ENCODE measurements at places on chromosomes 1 and 21.

- no peak for DNase-seq
Measured at GRCh38 chr1:148264374-148265276, 112.5 kb upstream of the NBPF11 start.

DNA sequence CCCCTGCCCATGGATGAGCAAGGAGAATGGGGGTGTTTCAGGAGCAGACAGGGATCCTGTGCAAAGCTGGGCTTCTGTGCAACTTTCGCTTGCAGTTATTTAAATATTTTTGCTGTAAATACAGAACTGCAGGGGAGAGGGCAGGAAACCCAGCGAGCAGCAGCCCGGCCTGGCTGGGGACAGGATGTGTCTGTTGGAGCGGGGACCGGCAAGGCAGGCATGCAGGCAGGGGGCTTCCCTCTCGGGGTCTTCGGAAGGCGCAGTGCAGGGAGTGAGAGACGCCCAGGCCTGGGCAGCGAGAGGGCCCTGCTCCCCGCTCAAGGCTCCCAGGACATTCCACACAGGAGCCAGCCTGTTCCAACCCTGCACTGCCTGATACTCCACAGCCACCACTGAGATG is 1.7 kb upstream of the AIRE start:
- DNase-seq, result no peak

DNA sequence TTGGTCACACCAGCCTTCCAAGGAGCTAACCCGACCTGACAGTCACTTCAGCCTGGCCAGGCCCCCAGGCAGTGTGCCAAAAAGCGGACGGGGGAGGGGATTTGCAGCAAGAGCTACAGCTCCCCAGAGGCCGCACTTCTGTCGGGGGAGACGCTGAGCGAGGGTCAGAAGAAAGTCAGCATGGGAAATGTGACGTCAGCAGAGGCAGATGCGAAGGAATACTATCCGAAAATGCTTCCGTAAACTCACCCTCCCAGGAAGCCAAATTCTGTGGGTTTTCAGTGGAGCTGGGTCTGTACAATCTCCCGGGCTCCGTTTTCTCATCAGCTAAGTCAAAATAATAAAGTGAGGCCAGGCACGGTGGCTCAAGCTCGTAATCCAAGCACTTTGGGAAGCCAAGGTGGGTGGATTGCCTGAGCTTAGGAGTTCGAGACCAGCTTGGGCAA is 28.5 kb upstream of the ECE1 start:
- DNase-seq, result no peak

- DNase-seq, result no peak
Measured at GRCh38 chr1:184449916-184450315, 63.1 kb downstream of the C1orf21 start.

DNA sequence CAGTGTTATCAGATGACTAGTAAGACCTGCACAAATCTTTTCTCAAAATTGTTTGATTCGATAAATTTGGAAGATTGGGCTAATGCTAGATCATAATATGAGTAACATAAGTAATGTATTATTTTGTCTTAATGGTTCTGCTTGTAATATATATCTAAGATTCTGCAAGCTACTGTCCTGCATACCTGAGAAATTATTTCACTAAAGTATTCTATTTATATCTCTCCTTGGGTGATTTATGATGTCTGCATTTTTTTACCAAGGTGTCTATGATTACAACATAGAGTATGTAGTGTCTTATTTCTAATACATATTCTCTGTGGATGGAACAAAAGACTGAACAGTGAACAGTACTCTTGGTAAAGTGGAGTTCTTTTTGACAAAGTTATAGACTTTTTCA is 166.6 kb downstream of the CLEC20A start:
- DNase-seq, result no peak

DNA sequence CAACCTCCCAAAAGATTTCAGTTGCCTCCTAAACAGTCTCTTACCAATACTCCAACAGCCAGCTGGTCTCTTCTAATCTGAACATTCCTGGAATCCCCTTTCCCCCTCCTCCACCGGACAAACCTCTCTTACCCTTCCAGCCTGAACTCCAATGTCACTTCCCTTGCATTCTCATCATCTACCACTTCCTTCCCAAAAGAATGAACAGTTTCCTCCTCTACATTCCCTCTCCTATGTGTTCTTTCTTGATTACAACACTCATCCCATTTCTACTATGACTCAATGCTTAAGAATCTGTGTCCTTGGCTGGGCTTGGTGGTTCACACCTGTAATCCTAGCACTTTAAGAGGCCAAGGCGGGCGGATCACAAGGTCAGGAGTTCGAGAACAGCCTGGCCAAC is 417.1 kb downstream of the SETD4 start:
- DNase-seq, result no peak

- no peak for DNase-seq
Measured at GRCh38 chr1:221035662-221036153, 156.5 kb downstream of the HLX start.

DNA sequence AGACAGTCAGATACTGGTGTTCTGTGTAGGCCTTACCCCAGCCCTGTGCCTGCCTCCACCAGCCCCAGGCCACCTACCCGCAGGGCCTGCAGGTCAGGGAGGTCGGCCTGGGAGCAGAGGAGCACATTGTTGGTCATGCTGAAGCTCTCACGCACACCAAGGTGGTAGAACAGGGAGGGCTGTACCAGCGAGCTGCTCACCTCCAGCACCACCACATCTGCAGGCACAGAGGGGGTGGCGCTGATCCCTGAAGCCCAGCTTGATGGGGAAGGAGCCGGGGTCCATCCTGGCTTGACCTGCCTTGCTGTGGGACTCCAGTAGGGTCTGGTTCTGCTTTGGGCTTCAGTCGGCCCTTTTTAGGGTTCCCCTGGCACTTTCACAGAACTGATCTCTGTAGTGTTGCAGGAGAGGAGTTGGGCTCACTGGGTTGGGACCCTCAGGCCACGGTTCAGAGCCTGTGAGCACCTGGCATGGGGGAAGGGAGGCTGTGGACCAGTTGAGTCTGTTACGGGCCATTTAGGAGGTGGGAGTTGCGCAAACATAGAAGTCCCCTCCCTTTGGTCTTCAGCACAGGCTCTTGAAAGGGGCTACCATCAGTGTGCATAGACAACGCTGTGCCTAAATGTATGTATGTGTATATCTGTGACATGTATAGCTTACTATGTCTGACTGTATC is 1.9 kb downstream of the MAP3K6 start:
- DNase-seq, result no peak

DNA sequence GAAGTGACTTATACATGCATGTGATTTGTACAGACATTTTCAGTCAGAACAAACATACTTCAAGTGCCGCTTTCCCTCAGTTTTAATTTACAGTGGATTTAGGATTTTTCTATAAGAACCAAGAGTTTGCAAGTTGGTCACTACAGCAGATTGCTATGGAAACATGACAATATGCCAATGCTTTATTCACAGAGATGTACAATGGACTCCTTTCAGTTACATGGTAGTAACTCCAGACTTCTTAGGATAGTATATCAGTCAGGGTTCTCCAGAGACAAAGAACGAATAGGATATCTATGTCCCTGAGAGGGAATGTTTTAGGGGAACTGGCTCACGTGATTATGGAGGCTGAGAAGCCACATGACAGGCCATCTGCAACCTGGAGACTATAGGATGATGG is 27.4 kb downstream of the IFI44 start:
- DNase-seq, result no peak

DNA sequence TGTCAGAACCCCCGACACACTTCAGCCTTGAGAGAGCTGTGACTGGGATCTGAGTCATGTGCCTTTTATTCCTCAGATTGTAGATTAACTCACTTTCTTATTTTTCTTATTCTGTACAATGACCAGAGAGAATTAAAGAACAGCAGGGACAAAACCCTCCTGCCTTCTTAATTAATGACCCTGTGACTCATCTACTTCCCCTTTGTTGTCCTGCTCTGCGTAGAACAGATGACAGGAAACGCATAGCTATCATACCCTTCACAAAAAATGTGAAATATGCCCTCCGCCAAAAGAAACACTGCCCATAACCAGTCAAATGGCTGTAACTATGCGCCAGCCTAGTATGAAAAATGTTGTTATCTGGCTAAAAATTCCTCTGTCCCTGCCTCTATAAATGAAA is 9.1 kb upstream of the PADI2 start:
- DNase-seq, result no peak

GRCh38 chr1:30900931-30901560 is 7.5 kb downstream of the SDC3 start:
- DNase-seq, result no peak

DNA sequence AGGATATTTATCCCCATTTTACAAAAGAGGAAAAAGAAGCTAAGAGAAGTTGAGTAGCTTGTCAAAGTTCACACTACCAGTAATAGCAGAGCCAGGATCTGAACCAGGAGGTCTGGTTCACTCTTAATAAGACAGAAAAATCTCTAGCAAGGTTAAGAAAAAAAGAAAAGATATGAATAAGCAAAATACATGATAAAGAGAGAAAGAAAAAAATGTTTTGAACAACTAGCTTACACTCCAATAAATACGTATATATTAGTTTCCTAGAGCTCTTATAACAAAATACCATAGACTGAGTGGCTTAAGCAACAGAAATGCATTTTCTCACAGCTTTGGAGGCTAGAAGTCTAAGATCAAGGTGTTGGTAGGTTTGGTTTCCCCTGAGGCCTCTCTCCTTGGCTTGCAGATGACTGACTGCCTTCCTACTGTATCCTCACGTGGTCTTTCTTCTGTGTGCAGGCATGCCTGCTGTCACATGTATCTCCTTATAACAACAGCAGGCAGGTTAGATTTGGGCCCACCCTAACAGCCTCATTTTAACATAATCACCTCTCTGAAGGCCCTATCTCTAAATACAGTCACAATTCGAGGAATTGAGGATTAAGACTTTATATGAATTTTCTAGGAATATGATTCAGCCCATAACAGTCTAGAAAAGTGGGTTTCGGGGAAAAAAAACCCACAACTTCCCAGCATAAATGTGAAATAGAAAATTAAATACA is 60.4 kb downstream of the LEPR start:
- no peak for DNase-seq

DNA sequence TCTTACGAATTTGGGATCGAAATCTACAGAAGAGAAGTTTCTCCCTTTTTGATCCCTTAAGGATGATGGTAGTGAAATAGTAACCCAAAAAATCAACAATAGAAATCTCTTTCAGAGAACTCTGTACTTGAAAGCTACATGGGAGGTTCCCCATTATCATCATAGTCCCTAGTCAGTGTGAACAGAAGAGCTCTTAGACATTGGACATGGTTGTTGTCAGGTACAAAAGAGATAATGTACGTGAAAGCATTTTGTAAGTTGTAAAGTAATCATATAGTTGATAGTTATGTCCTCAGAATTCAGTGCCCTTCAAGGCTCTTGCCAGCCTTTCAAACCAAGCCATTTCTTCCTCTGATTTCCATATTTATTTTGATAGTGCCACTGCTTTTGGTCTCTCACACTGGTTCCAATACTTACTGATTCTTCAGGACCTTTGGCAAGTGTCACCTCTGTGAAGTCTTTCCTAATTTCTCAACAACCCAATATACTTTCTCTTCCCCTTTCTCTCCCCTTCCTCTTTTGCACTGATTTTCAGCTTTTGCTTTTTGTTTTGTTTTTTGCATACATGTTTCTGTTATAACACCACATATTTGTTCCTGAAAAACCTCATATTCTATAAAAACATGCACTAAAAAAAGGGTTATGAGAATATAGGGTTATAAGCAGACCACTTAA is 22.4 kb downstream of the VPS45 start:
- DNase-seq, result no peak

DNA sequence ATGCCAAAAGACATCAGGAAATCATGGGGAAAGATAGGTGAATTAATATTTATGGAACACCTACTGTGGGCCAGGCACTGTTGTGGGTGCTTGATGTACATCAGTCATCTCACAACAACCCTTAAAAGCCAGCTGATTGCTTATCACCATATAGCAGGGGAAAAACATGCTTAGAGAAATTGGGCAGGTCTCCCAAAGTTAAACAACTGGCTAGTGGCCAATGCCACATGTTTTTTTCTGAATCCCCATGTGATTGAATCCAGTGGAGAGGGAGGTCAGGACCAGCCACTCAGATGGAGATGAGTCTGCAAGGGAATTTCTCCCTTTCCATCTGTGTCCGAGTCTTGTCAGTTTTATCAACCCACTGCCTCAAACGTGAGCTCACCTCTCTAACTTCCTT is 33.5 kb downstream of the UTP25 start:
- DNase-seq, result no peak

- no peak for DNase-seq
Measured at GRCh38 chr1:167881069-167881468, 32.9 kb downstream of the ADCY10 start.

GRCh38 chr21:39141502-39141901 is 41.7 kb downstream of the PSMG1 start:
- DNase-seq, result no peak

DNA sequence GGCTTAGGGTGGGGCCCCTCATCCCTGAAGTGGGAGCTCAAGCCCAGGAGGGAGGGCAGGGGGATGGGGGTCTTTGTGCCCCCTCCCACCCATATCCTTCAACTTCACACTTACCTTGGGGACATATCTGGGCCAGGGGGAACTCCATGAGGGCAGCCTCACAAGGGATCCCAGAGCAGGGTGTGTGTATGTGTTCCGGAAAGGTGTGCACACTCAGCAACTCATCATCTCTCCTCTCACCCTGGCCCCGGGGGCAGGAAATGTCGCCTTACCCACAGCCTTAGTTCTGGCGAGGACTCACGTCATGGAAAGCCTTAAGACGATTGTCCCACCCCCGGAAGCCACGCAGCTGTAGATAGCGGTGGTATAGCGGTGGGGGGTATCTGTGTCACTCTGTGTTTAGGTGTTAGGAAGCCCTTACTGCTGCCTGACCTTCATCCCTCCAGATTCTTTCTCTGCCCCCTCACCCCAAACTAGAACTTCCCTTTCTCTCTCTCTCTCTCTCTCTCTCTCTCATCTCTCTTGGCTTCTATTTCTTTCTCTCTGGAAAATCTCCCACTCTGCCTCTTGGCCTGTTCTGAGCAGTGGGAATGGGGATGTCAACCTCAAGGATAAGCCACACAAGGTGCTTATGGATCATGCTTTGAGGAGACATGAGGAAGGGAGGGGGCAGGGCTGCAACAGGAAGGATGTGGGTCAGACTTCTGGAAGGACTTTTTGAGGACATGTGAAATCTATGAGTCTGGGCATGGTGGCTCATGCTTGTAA is at the start of gene SH2D2A:
SH2D2A (minus strand) TSS at position 288 of the 768 bp plus-strand sequence; CDS start at position 148, 140 bp downstream.
- DNase-seq, result no peak

DNA sequence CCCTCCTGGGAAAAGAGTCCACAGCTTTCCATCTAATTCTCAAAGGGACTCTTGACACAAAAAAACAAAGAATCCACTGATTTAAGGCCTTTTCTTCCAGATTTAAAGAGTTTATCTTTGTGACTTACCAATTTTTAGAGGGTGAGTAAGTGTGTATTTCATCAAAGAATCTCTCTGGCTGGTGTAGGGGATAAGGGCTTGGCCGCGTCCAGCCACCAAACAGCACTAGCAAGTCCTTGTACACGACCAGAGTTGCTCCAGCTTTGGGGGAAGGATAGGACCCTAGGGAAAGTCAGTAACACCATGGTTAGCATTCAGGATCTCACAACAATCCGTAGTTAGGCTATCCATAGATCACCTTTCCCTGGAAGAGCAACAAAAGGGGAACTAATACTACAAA is 19.5 kb upstream of the CPLANE2 start:
- no peak for DNase-seq

GRCh38 chr1:37433171-37433570 is 41.2 kb upstream of the ZC3H12A start:
- no peak for DNase-seq
